Mesendoderm (in vitro differentiated cells): ENCODE measurements at places on chromosomes 11 and 22.
A peak's percentile ranks its signal among the peaks of the same experiment; 100 is the strongest.

DNA sequence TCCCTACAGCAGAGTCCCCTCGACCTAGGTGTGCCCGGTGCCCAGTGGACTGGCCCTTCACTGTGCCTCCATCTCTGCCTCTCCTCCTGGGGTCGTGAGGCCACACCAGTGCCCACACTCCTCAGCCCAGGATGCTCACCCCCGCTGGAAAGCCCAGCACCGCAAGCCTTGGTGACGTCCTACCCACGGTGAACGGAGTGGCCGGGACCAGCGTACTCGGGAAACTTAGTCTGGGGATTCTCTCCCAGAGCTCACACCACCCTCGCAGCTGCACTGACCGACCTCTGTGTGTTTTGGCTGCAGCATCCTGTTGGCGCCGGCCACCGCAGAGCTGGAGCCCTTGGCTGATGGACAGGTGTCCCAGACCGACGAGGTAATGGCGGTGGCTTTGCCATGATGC lies 35.5 kb upstream of the KRTAP5-7 start:
- no peak for DNase-seq

- peak; percentile 93 for DNase-seq
Measured at GRCh38 chr11:1825039-1825740, 9.6 kb upstream of the SYT8 start.

GRCh38 chr11:125433454-125434121 lies 62.5 kb downstream of the FEZ1 start:
- peak; percentile 88 for DNase-seq

DNA sequence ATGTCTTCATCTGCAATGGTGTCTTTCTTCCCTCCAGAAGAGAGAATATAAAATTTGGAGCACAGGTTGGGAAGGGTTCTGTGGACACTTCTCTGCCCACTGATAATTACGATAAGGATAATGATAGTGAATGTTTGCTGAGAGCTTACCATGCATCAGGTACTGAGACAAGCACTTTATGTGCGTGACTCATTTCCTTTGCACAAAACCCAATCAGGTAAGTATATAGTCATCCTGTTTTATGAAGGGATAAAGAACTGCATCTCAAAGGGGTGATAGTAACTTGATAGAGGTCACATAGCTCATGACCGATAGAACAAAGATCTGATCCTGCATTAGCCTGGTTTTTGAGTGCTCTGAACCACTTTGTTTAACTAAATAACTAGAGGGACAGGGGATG lies 9.4 kb downstream of the DRD2 start:
- no peak for DNase-seq

- no peak for DNase-seq
Measured at GRCh38 chr11:61092908-61093763, 9.2 kb upstream of the CD5 start.

GRCh38 chr22:22201185-22201929 lies 43.2 kb upstream of the VPREB1 start:
- DNase-seq = peak; percentile 58

- DNase-seq = no peak
Measured at GRCh38 chr11:128521682-128522054, 65.7 kb downstream of the ETS1 start.
